ENCODE measurements at places on chromosomes 2 and 18.

DNA sequence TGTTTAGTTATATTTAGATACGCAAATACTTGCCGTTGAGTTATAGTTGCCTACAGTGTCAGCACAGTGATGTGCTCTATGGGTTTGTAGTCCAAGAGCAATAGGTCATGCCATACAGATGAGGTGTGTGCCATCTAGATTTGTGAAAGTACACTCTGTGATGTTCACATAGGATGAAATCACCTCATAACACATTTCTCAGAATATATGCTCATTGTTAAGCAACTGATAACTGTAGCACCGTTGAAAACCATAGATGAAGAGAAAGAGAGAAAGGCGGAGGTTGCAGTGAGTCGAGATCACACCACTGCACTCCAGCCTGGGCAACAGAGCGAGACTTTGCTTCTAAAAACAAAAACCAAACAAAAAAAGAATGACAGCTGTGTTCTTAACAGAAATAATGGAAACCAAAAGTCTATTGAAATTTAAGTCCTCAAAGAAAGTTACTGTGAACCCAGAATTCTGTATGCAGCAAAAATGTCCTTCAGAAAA lies 9.5 kb downstream of the DGKD start:
- DNase-seq = no peak

GRCh38 chr2:19675856-19676460 lies 225.8 kb downstream of the TTC32 start:
- no peak for DNase-seq

DNA sequence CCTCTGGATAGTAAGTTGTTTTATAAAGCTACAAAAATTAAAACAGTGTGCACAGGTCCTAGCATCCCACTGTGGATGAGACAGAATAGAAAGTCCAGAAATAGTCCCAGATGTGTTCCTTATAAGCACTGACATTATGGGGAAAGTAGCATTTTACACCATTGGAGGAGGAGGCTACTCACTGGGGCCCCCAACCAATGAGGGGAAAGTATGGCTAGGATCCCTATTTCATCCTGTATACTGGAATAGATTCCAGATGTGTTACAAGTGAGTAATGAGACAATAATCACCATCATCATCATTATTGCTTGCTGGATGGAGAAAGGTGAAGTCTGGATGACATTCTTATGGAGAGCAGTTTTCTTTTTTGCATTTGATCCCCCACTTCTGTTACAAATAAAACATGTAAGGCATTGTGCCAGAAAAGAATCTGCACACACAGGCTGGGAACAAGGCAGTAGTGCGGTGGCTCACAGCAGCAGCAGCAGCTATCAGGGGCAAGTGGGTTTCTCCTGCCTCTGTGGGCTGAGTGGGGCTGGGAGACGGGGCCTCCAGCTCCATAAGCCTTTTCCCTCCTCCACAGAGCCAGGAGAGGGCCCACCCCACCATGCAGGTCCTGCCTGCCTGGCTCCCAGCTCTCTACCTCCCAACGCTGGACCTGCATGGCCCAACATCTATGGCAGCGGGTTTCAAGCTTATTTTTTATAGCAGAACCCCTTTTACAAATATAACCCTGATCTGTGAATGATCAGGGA lies 5.0 kb downstream of the ARID5A start:
- no peak for DNase-seq

GRCh38 chr2:219452361-219453317 lies 18.0 kb downstream of the SPEG start:
- DNase-seq = no peak

GRCh38 chr2:158649846-158650245 lies 145.3 kb upstream of the DAPL1 start:
- no peak for DNase-seq

GRCh38 chr2:130346041-130346740 lies 3.5 kb downstream of the IMP4 start:
- no peak for DNase-seq

- DNase-seq = no peak
These were observed 142.2 kb downstream of the DYSF start for GRCh38 chr2:71595569-71595968.
